ENCODE measurements at places on chromosomes 3 and 15. TPM values are rescaled to one million over a fixed set of nuclear protein-coding genes. Genes with fewer than 3 reads are reported as not detected.

Gene SLC24A5
- not detected for total RNA-seq

Gene TMC3
- total RNA-seq: 0.13 TPM

Gene ARHGEF26
- 13.4 TPM for total RNA-seq

- DNase-seq: no peak
Observed at GRCh38 chr15:84010246-84010645, 225.3 kb upstream of the GOLGA6L4 start.

Gene KNG1
- not detected for total RNA-seq

Gene CPN2
- not detected for total RNA-seq

DNA sequence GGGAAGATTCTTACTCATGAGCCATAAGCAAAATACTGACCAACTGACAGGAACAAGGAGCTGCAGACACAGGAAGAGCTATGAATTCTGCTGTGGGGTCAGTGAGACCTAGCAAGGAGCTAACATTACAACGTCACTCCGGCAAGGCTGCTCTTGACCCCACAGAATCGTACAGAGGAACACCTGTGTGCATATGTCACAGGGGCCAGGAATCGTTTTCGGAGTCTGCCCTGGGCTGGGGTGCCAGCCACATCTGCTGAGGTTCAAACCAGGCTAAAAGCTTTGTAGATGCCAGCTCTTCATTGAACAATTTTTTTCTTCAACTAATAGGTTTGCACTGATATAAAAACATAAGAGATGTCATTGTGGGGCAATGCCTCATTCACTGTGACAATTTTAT is 82.6 kb downstream of the LRRK1 start:
- DNase-seq: no peak

- no peak for DNase-seq
Observed at GRCh38 chr3:46820852-46821251, 42.4 kb downstream of the MYL3 start.

DNA sequence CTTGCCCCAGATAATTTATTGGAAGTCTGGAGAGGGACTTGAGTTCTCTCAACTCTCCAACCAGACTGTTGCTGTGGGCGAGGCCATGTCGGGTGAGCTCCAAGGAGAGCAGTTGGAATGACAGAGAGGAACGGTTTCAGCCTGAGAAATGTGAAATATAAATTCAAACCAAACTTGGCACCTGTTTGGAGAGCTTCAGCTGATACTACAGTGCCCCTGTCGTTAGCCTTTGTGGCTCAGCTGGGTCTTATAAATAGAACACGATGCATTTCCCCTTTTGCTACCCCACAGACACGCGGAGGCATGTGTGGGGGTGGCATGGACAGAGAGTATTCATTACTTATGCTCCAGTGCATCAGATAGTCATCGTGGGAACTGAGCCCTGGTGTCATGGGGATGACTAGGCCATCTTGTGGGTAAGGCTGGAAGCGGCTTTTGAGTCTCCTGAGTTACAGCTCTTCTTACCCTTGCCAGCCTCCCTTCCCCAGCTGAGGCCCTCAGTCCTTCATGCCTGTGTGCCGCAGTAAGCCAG is 15.6 kb downstream of the SMAD3 start:
- no peak for DNase-seq

- no peak for DNase-seq
Observed at GRCh38 chr3:13078163-13078905, 5.1 kb upstream of the IQSEC1 start.

DNA sequence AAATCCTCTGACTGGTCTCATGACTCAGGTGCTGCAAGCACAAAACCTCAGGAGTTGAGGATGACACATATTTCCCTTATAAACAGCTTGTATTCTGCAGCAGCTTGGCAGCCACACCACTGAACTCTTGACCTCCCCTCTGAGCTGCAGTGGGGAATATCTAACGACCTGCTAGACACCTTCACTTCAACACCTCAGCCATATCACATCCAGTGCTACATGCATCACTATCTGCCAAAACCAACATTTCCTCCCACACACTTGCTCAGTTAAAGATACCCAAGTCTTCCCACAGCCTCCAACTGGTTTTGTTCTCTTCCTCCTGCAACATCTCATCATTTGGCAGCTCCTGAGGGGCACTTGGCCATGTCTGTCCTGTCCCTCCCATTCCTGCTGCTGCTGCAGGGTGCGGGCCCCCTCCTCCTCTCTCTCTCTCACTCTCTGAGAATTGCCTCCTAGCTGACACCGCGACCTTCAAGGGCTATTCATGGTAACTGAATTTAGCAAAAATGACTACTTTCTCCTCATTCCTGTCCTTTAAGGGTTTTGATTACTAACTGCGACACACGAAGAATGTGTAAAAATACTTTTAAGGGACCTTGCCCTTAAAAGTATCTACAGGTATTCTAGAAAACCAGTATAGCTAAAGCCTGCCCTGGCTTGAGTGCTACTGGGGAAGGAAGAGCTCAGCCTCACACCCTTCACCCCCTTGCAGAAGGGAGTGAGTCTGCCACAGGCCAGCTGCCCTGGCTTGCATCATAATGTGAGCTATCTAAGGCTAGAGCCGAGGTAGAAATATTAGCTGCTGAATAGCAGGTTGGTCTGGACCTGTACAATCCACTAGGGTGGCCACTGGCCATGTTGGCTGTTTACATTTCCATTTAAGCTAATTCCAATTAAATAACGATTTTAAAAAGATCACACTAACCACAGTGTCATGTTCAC is 5.0 kb upstream of the CCR9 start:
- no peak for DNase-seq

Gene ZPLD1
- 0.31 TPM for total RNA-seq

GRCh38 chr3:33187368-33187634 is 31.3 kb downstream of the SUSD5 start:
- DNase-seq: no peak

Gene MLF1
- total RNA-seq: 25.4 TPM

Gene TMEM207
- not detected for total RNA-seq

- DNase-seq: no peak
Observed at GRCh38 chr3:17795711-17796110, 53.3 kb upstream of the TBC1D5 start.

Gene GASK1A
- total RNA-seq: 10.3 TPM

Gene IL5RA
- not detected for total RNA-seq

Gene HESX1
- total RNA-seq: 50.6 TPM

GRCh38 chr3:85881833-85882393 is 923.1 kb downstream of the CADM2 start:
- no peak for DNase-seq

- no peak for DNase-seq
Observed at GRCh38 chr15:83784975-83785374, 131.1 kb downstream of the ADAMTSL3 start.

DNA sequence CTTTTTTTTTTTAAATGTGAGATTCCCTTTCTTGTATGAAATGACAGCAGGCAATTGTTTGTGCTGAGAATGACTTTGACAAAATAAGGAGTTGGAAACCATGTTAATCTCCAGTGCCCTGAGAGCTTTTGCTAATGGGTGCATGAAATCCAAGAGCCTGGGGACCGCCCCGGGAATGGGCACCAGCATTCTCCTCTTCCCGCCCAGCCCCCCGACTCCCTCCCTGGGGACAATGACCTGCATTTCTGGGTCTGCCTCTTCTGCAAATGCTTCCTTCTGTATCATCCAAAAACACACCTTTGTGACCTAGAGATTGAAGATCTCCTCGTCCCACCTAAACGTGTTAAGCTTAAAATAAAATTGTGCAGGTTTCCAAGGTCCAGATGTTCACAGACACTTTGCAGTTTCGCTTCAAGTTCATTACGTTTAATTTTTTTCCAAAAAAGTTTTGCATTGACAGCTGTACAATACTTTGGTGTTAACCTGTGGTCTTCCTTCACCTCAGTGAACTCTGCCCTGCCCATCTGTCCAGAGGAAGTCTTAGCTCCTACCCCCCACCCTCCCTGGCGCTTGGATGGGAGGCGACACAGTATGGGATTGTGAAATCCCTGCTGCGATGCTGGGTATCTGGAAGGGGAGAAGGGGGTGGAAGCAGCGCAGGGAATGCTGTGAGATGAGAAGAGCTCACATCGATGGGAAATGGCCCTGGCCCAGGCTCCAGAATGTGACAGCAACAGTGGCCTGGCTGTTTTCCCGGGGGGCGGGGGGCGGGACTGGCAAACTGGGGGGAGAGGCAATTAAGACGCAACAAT is 50.1 kb downstream of the TLE3 start:
- no peak for DNase-seq

- peak; percentile 54 for DNase-seq
Observed at GRCh38 chr3:63343674-63344073, 65.6 kb downstream of the SYNPR start.

GRCh38 chr3:42719002-42719401 is 16.4 kb upstream of the HHATL start:
- no peak for DNase-seq

Gene DHX36
- total RNA-seq: 70.8 TPM

All from neural progenitor cell (in vitro differentiated cells).